ENCODE measurements at places on chromosomes 3 and 15. TPM values are rescaled to one million over a fixed set of nuclear protein-coding genes. Genes with fewer than 3 reads are reported as not detected.

The LCTL gene
- polyA plus RNA-seq = not detected

DNA sequence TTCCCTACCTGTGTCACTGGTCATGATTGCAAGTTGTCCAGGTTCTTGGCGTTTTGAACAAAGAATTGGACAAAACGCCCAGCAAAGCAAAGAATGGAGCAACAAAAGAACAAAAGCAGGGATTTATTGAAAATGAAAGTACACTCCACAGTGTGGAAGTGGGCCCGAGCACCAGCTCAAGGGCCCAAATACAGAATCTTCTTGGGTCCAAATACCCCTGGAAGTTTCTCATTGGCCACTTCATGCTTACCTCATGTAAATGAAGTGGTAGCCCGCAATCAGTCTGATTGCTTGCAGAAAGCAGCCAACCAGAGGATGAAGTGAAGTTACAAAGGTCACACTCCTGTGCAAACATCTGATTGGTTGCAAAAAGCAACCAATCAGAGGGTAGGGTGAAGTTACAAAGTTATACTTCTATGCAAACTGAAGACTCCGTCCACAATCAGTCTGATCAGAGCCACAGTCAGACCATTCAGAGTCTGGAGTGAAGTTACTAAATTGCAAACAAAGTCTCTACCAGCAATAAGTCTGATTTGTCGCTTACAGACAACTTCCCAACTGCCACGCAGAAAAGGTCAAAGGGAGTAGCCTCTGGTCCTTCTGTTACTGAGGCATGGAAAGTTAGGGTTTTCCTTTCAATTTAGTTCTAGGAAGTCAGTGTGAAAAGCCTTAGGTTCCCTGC, 8.3 kb upstream of the TM4SF1 start:
- peak; percentile 61 for DNase-seq

The TFRC gene
- 132 TPM for polyA plus RNA-seq

DNA sequence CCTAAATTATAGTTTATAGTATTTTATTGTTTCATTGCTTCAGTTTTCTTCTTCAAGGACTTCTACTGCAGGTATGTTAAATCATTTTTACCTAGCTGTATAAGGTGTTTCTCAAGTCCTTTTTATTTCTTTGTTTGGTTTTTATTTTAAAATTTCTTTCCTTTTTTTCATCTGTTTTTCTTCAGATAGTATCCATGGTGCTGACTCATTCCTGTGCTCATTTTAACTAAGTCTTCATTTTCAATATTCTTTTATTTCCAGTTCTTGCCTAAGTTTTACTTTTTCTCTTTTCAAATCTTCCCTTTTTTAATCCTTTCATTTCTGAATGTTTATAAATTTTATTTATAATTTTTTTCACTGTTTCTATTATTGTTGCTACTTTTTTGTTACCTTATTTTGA, 42.3 kb upstream of the STIMATE start:
- no peak for DNase-seq

- no peak for DNase-seq
Observed at GRCh38 chr3:137524751-137525150, 239.4 kb upstream of the SOX14 start.

- DNase-seq = no peak
Observed at GRCh38 chr3:16059711-16060357, 114.6 kb upstream of the GALNT15 start.

The TRAK1 gene
- polyA plus RNA-seq = 10.3 TPM

DNA sequence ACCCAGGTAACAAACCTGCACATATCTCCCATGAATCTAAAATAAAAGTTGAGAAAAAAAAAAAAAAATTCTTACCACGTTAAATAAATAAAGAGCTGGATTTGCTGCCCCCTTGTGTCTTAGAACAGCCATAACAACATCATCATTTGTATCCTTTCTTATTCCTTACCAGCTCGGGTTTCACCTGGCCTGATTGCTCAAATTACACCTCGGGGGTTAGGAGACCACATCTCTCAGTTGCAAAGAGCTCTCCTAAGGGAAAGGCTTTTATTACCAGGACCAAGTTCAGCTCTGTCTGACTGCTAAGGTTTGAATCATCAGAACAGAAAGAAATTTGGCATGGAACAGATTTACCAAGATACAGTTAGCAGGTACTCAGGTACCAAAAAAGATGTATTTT, 25.8 kb upstream of the RPL39L start:
- DNase-seq = peak; percentile 53

- no peak for DNase-seq
Observed at GRCh38 chr3:27570421-27571106, 86.4 kb upstream of the SLC4A7 start.

The IL12A gene
- polyA plus RNA-seq = 0.98 TPM
